ENCODE measurements at places on chromosomes 12 and 14. TPM values are rescaled to one million over a fixed set of nuclear protein-coding genes. Genes with fewer than 3 reads are reported as not detected.

KRT77 gene
- total RNA-seq = not detected

FOXA1 gene
- total RNA-seq = not detected

FAM90A1 gene
- not detected for total RNA-seq

TSPAN19 gene
- total RNA-seq = 0.13 TPM

VRTN gene
- total RNA-seq = not detected

KRT85 gene
- total RNA-seq = not detected

MMP17 gene
- total RNA-seq = 13.1 TPM

MYH6 gene
- total RNA-seq = not detected

GPATCH2L gene
- 31.7 TPM for total RNA-seq

RGS6 gene
- total RNA-seq = not detected

DNA sequence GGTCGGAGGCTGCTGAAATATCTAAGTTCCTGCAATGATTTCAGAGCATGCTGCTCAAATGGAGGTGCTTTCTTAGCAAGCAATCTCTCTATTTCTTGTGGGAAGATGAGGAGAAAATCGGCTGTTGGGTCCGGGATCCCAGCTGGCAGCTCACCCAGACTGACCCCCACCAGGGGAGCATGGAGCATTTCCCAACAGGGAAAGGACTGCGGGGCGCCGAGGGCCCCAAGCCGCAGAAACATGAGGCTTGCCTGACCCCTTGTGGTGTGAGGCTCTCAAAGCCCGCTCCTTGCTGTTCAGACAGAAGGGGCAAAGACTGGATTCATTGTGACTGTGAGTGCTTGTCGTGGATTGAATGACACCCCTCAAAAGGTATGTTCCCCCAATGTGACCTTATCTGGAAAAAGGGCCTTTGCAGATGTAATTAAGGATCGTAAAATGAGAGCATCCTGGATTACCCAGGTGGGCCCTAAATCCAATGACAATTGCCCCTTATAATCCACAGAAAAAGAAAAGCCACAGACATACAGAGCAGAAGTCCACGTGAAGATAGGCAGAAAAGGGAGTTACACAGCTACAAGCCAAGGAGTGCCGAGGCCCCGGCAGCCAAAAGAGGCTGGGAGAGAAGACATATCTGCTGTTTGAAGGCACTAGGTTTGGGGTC, 116.3 kb upstream of the VASH1 start:
- peak; percentile 20 for DNase-seq

GRCh38 chr12:66269142-66269541, 33.2 kb upstream of the HELB start:
- no peak for DNase-seq

GRCh38 chr12:46354111-46354801, 18.3 kb downstream of the SLC38A2 start:
- DNase-seq = no peak

DNA sequence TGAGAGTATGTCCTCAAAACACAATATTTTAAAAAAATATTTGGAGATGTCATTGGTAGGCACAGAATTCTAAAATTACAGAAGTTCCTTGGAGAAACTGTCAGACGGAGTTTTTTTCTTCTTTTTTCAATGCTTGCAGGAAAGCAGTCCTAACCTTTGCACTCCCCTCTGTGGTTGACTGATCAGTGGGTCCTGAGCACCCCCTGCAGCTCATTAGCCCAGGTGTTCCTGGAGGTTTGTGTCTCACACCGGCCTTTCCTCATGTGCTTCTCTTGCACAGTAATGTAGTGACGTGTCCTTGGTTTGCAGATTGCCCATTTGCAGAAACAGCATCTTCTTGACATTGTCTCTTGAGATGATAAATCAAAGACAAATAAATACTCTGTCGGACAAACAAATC, 513.0 kb downstream of the TMEM121 start:
- no peak for DNase-seq

DNA sequence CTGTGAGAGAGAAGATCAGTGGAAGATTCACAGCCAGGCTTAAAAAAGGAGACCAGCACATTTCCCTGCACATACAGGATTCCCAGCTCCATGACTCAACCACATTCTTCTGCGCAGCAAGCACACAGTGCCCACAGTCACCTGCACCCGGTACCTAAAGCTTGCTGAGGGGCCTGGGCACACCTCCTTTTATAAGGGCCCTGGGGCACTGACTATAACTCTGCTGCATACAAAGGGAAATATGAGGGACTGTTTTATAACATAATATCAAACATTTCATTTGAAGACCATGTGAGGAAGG, 322.9 kb downstream of the DAD1 start:
- DNase-seq = no peak

DNA sequence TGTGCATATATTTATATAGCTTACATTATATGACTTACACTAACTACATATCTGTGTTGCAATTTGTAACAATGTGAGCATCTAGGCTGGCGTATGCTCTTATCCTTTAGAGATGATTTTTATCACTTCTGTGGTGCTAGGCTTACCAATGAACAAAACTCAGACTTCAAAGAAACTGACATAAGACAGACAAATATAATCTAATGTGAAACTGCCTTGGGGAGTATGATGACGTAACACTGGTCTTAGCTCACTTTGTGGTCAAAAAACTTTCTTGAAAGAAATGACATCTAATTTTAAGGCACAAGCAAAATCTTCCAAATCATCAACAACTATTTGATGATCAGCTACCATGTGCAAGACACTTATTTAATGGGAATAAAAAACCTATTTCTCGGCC, 50.0 kb downstream of the SOX5 start:
- DNase-seq = no peak

- peak; percentile 31 for DNase-seq
Measured at GRCh38 chr12:92034858-92035401, 110.7 kb downstream of the BTG1 start.

DNA sequence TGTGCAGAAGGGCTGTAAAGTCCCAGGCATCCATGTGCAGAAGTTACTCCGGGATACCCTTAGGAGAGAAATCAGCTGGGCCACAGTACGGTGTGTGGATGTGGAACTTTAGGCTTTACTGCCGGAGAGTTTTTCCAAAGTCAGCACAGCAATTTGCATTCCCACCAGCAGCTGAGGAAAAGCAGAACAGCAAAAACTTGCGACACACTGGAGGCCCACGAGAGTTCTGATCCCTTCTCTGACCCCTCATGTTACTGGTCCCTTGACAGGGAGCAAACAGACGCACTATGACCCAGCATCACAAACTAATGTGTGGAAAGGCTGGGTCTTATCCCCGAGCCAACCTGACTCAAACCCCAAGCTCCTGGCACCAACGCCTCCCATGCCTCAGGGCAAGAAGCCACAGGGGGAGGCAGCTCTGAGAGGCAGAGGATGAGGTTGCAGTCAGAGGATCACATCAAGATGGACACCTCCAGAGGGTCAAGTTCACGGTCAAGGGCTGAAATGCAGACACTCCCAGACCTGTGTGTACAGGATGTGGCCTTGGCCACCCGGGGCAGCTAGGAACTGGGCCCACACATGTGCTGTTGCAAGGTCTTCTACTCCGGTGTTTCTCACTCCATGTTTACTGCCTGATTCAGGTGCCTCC, 38.6 kb downstream of the CCDC88C start:
- no peak for DNase-seq

GRCh38 chr14:78673845-78674244, 503.7 kb downstream of the NRXN3 start:
- no peak for DNase-seq

GRCh38 chr12:113007166-113007565, 28.8 kb downstream of the OAS2 start:
- DNase-seq = peak; percentile 72

DNA sequence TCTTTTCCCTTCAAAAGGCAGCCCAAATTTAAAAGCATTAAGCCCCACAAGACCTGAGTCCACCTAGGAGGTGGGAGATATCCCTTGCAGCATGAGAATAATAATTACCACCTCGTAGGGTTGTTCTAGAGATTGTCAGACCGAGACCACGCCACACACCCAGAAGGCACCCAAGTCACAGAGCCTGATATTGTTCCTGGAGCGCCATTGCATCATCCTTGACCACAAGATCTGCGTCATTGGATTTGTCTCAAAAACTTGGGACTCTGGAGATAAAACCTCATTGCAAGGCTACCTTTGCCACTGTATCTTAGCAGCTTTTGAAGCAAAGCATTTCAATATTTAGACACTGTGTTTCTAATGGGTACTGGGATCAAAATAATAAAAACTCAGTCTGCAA, 29.4 kb upstream of the PPP2R5C start:
- DNase-seq = no peak

GRCh38 chr12:19706936-19707335, 267.6 kb downstream of the AEBP2 start:
- DNase-seq = no peak

DNA sequence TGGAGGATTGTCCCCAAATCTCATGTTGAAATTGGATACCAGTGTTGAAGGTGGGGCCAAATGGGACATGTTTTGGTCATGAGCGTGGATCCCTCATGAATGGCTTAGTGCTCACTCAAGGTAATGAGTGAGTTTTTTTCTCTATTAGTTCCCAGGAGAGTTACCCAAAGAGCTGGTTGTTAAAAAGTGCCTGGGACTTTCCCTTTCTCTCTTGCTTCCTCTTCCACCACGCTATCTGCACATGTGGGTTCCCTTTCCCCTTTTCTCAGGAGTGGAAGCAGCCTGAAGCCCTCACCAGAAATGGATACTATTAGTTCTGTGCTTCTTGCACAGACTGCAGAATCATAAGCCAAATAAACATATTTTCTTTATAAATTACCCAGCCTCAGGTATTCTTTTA, 465.4 kb downstream of the FSCB start:
- DNase-seq = no peak

DNA sequence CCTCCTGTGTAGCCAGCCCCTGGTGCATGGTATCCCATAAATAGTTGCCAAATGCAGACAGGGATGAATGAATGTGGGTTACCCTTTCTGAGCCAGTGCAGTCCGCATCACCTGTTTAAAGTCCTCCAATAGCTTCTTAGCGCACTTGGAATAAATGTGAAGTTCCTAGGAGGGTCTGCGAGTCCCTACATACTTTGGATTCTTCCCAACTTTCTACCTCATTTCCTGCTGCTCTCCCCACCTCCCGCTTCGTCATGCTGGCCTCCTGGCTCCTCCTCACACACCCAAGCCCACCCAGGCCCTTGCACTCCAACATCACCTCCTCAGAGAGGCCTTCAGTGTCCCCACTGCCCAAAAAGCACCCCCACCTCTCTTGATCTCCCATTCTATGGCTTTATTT, 17.7 kb downstream of the RFX4 start:
- no peak for DNase-seq

GRCh38 chr14:104650981-104651875, 38.2 kb upstream of the INF2 start:
- DNase-seq = no peak

DNA sequence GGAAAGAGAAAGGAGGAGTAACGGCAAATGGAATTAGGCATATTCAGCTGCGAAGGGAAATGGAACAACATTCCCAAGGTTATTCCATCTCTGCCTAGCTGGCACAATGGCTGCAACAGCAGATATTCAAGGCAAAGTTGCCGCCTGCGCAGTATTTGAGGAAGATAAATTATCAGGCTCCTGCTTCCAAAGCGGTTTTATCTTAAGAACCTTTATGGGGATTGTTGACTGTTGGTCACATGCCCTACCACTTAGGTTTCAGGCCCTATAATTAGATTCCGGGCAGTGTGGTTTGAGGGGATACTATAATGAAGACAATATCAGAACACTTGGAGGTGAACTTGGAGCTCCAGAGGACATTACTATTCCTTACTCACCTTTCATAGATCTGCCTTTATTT, 99.7 kb downstream of the FGD4 start:
- no peak for DNase-seq

- no peak for DNase-seq
Measured at GRCh38 chr12:123910761-123911193, 61.9 kb downstream of the CCDC92 start.

DNA sequence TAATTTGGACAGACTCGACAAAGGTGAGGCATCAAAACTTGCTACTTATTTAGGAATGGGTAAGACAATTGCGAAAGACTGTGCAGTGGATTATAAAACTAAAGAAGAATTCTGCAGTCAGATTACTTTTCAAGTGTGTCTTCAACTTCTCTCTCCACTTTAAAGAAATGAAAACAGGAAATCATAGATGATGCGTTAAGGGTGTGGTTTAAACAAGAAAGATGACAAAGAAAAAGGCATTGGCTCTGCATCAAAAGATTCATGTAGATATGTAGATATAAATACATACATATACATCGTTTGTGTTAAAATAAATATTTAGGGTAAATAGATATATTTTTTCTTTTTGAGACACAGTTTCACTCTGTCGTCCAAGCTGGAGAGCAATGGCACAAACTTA, 74.6 kb upstream of the PARP11 start:
- DNase-seq = no peak

- no peak for DNase-seq
Measured at GRCh38 chr12:34406228-34406995, 384.1 kb downstream of the ALG10 start.

- DNase-seq = no peak
Measured at GRCh38 chr12:108724054-108724889, 7.0 kb downstream of the CORO1C start.

DNA sequence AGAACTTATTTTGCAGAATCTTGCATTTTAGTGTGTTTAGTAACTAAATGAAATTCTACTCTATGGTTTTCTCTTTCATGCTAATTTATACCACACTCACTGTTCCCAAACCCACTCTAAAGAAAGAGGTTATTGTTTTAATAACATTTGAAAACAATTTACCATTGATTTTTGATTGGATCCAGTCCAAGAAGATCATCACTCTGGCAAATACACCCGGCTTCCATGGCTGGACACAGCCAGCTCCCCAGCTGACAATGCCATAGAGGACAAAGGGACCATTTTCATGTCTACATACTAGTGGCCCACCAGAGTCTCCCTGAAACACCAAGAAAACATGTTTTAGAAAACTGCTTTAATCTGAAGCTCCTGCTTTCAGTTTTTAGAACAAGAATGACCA, 42.4 kb downstream of the OVCH1 start:
- DNase-seq = no peak

- DNase-seq = no peak
Measured at GRCh38 chr12:109653890-109654289, 59.7 kb upstream of the FAM222A start.

DNA sequence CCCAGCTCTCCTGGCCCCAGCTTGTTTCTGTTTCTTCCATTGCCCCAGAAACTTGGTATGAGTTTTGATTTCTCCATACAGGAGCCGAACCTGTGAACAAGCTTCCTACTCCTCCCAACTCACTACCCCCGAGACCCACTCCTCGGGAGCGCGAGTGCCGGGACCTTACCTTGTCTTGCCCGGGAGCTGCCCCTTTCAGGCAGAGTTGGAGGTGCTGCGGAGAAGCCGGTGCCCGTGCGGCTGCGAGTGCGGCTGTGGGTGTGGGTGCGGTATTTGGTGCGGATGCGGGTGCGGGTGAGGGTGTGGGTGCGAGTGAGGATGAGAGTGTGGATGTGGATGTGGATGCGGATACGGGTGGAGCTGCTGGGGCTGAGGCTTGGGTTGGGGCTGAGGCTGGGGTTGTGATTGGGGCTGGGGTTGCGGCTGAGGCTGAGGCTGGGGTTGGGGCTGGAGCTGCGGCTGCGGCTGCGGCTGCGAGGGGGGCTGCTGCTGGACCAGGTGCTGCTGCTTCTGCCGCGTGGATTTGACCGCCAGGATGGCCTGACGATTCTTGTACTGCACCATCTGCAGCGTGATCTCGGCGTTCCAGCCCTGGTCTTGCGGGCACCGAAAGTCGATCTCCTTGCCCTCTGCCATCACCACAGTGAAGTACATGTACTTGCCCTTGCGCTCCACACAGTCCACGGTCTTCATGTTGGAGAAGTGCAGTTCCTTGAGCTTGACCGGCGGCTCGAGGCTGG, 1.1 kb downstream of the PHLDA1 start:
- no peak for DNase-seq

GRCh38 chr12:107288414-107289127, 195.2 kb upstream of the CRY1 start:
- no peak for DNase-seq
